ENCODE measurements at places on chromosomes 7 and 10. TPM values are rescaled to one million over a fixed set of nuclear protein-coding genes. Genes with fewer than 3 reads are reported as not detected.

MRLN gene
- total RNA-seq: not detected

C10orf62 gene
- total RNA-seq: not detected

CACNB2 gene
- total RNA-seq: under 0.01 TPM

DNAJC12 gene
- total RNA-seq: 1.7 TPM

IL2RA gene
- total RNA-seq: not detected

AFAP1L2 gene
- total RNA-seq: 15.7 TPM

COBL gene
- total RNA-seq: 1.1 TPM

FOXI2 gene
- not detected for total RNA-seq

BLNK gene
- total RNA-seq: 5.5 TPM

SPDYE1 gene
- not detected for total RNA-seq

CACNA2D1 gene
- 0.64 TPM for total RNA-seq

CARD11 gene
- 3.2 TPM for total RNA-seq

AGBL3 gene
- 0.64 TPM for total RNA-seq

CDK13 gene
- 57.5 TPM for total RNA-seq

HSPA12A gene
- total RNA-seq: 6.0 TPM

AKR1C3 gene
- total RNA-seq: 246 TPM

PRPF18 gene
- 41.6 TPM for total RNA-seq

SYT15 gene
- not detected for total RNA-seq

CUBN gene
- 0.85 TPM for total RNA-seq

SEMA3D gene
- total RNA-seq: not detected

TMEM229A gene
- not detected for total RNA-seq

SPDYE5 gene
- not detected for total RNA-seq

SOSTDC1 gene
- total RNA-seq: 0.24 TPM

VPS26A gene
- 45.6 TPM for total RNA-seq

GDF2 gene
- total RNA-seq: not detected

GPR85 gene
- 0.48 TPM for total RNA-seq

ZPBP gene
- total RNA-seq: not detected

KCNH2 gene
- total RNA-seq: 0.21 TPM

TUBAL3 gene
- total RNA-seq: 0.72 TPM

STEAP2 gene
- total RNA-seq: 2.7 TPM

ANKRD61 gene
- 0.48 TPM for total RNA-seq

WASHC2C gene
- 21.4 TPM for total RNA-seq

ZNF394 gene
- 30.1 TPM for total RNA-seq

CDH23 gene
- total RNA-seq: not detected

SLC13A1 gene
- total RNA-seq: not detected

FBXO24 gene
- total RNA-seq: not detected

C10orf143 gene
- total RNA-seq: not detected

GPR37 gene
- total RNA-seq: 1.4 TPM

MDFIC gene
- 23.4 TPM for total RNA-seq

AS3MT gene
- total RNA-seq: 4.9 TPM

IFIT1 gene
- total RNA-seq: not detected

PPP1R9A gene
- total RNA-seq: 0.85 TPM

TAS2R4 gene
- total RNA-seq: 0.96 TPM

ZNF804B gene
- not detected for total RNA-seq

SPDYE2 gene
- total RNA-seq: not detected

IQUB gene
- 0.43 TPM for total RNA-seq

PRPS1L1 gene
- total RNA-seq: not detected

SORBS1 gene
- total RNA-seq: 0.72 TPM

PYROXD2 gene
- total RNA-seq: 17.1 TPM

ZNF722 gene
- total RNA-seq: not detected

NAT16 gene
- not detected for total RNA-seq
